ENCODE measurements at places on chromosomes 4 and X. TPM values are rescaled to one million over a fixed set of nuclear protein-coding genes. Genes with fewer than 3 reads are reported as not detected.

GRCh38 chrX:3522101-3522650 is 175.7 kb upstream of the MXRA5 start:
- DNase-seq, result no peak

F9 gene
- not detected for total RNA-seq

GRCh38 chr4:70114096-70114495 is 39.9 kb upstream of the PRR27 start:
- DNase-seq, result no peak

DNA sequence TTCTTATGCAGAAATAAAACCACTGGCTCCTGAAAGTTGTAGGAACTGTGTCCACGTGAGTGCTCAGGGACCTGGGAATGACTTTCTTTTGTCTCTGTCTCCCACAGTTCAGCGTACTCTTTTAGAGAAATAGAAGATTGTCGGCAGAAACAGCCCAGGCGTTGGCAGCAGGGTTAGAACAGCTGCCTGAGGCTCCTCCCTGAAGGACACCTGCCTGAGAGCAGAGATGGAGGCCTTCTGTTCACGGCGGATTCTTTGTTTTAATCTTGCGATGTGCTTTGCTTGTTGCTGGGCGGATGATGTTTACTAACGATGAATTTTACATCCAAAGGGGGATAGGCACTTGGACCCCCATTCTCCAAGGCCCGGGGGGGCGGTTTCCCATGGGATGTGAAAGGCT is 11.2 kb upstream of the XG start:
- no peak for DNase-seq

PDE6B gene
- 9.3 TPM for total RNA-seq

TEX13C gene
- total RNA-seq, result not detected

ANK2 gene
- 3.5 TPM for total RNA-seq

DNA sequence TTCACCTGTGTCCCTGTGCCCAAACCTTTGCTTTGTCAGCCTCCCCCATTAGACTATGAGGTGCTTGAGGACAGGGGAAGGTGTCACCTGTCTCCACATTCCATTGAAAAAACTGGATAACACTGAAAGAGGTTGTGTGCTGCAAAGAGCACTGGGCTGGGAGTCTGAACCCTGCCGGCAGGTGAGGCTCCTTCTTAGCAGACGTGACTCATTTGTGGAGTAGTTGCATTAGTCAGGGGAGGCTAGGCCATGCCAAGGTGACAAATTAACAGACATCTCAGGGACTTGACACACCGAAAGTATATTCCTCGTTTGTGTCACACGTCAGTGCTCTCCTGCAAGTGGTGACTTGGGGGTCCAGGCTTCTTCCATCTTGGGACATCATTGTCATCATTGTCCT is 95.9 kb upstream of the STX18 start:
- DNase-seq, result no peak

- DNase-seq, result no peak
Observed at GRCh38 chr4:8317474-8317873, 47.9 kb downstream of the HTRA3 start.
